ENCODE measurements at places on chromosomes 2 and 18.

GRCh38 chr2:215528555-215528954 lies 92.7 kb upstream of the FN1 start:
- DNase-seq = no peak

GRCh38 chr2:102603904-102604303 lies 15.4 kb upstream of the SLC9A2 start:
- no peak for DNase-seq

DNA sequence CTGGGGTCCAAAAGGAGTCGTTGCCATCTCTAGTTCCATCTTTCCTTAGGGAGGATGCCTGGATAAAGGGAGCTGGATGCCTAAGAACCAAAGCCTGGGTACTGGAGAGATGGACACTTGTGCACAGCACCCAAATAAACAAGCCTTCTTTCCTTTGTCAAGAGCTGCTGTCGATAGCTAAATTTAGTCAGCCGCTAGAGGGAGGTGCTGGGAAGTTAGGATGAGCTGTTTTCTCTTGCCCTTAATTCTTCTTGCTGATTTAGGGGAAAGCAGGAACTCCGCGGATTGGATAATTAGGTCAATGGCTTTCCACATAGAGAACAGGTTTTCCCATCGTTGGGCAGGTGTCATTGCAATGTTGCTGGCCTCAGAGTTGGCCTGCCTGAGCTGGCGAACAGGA lies 30.9 kb upstream of the SERPINB12 start:
- peak; percentile 17 for DNase-seq

GRCh38 chr2:168691221-168691620 lies 111.2 kb upstream of the NOSTRIN start:
- DNase-seq = no peak

GRCh38 chr2:43839776-43840564 lies 1.2 kb downstream of the ABCG8 start:
- DNase-seq = no peak

DNA sequence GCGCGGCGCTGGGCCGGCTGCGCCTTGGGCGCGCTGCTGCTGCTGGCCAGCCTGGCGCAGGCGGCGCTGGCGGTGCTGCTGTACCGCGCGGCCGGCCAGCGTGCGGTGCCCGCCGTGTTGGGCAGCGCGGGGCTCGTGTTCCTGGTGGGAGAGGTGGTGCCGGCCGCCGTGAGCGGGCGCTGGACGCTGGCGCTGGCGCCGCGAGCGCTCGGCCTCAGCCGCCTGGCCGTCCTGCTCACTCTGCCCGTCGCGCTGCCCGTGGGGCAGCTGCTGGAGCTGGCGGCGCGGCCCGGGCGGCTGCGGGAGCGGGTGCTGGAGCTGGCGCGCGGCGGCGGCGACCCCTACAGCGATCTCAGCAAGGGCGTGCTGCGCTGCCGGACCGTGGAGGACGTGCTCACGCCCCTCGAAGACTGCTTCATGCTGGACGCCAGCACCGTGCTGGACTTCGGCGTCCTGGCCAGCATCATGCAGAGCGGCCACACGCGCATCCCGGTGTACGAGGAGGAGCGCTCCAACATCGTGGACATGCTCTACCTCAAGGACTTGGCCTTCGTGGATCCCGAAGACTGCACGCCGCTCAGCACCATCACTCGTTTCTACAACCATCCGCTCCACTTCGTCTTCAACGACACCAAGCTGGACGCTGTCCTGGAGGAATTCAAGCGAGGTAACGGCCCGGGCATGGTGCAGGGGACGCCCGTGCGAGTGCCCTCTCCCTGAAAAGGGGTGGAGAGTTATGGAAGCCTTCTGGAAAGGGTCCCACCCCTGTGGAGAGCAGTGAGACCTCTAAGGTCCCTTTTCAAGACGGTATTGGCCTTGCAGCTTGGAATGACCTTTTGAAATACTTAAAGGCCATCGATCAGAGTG lies 1.0 kb downstream of the CNNM3 start:
- DNase-seq = no peak

GRCh38 chr2:127394492-127394891 lies 6.7 kb upstream of the MAP3K2 start:
- DNase-seq = peak; percentile 66

DNA sequence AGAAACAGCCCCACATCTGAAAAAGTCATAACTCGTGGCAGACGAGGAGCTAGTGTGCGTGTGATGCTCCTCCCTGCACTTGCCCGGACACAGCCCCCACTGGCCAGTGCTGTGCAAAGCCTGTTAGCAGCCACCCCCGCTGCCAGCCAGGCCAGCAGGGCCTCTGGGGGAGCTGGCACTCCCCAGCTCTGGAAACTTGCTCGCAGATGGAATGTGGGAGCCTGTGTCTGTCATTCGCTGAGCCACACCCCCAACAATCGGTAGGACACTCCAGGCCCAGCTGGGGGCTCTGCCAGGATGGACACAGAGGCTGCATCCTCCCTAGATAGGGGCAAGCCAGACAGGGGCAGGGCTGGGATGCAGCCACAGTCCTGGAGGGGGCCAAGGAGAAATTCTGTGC lies 62.4 kb upstream of the ATG16L1 start:
- no peak for DNase-seq

All from spinal cord (tissue), 10 donors.